ENCODE measurements at places on chromosomes 2 and 18.
A peak's percentile ranks its signal among the peaks of the same experiment; 100 is the strongest.

GRCh38 chr2:23595601-23596251, 210.7 kb downstream of the KLHL29 start:
- no peak for DNase-seq

GRCh38 chr2:183029219-183029618, 9.0 kb downstream of the NCKAP1 start:
- DNase-seq = no peak

- DNase-seq = no peak
Observed at GRCh38 chr2:85057226-85057962, 75.8 kb upstream of the TCF7L1 start.

GRCh38 chr2:167015806-167016205, 127.5 kb downstream of the XIRP2 start:
- no peak for DNase-seq

DNA sequence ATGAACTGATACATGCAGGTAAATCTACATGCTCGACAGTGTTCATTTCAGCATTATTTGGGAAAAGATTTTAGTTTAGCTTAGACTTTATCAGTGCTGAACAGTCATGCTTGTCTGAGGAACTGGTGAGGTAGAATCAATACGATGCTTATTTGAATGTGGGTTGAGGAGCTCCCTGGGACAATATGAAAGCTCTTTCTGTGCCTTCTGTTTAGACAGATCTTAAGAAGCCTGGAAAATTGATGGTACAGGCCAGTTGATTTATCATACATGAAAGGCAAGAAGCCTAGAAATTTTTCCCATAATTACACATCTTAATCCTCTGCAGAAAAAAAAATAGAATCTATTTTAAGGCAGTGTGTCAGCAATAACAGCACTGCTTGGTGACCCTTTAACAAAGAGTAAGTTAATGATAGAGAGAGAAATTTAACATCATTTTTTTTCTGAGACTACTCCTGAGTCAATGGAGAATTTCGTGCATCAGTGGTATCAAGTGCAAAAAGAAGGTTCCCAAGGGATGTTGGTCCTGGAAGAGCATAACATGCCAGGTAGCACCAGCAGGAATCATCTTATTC, 252.2 kb upstream of the CDH20 start:
- no peak for DNase-seq

DNA sequence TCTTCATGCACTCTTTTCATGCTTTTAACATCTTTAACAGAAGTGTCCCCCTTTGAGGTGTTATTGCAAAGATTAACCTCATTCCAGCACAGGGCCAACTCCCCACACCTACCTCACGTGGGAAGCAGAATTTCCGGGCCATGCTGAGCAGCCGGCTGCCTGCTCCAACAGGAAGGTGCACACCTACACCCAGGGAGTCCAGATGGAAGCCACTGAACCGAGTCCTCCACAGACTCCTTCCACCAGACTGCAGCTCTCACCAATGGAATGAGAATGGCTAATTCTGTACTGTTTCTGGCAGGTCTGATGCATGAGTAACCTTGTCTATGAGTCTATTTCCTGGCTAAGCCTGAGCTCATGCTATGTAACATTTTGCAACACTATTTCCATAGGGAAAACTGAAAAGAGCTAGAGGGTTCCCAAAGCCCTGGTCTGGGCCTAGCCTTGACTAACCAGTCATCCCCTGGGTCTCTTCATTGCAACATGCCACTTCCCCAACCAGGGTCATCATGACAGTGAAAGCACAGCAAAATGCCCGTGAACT, 11.0 kb downstream of the ERFE start:
- peak; percentile 99 for DNase-seq

GRCh38 chr2:107064750-107065149, 178.8 kb upstream of the ST6GAL2 start:
- DNase-seq = no peak

DNA sequence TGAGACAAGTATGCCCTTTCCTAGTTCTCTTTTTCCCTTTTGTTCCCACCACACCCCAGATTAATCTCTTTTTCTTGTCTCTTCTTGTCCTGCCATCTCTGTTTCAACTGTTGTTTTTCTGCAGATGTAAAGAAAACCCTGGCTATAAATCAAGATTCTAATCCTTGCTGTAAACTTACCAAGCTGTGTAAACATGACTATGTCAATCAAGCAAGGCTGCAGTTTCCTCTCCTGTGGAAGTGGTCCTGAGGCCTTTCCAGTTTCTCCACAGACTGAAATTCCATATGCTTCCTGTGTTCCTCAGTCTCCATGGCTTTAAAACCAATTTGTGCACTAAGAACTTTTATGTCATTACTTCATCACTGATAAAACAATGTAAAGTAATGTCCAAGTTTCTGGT, 288.8 kb upstream of the PIK3C3 start:
- no peak for DNase-seq

GRCh38 chr2:85950743-85951142, 62.0 kb upstream of the ST3GAL5 start:
- no peak for DNase-seq

GRCh38 chr18:12455496-12455895, 47.8 kb downstream of the PRELID3A start:
- no peak for DNase-seq

- no peak for DNase-seq
Observed at GRCh38 chr2:129713337-129713736, 266.1 kb upstream of the RAB6C start.

DNA sequence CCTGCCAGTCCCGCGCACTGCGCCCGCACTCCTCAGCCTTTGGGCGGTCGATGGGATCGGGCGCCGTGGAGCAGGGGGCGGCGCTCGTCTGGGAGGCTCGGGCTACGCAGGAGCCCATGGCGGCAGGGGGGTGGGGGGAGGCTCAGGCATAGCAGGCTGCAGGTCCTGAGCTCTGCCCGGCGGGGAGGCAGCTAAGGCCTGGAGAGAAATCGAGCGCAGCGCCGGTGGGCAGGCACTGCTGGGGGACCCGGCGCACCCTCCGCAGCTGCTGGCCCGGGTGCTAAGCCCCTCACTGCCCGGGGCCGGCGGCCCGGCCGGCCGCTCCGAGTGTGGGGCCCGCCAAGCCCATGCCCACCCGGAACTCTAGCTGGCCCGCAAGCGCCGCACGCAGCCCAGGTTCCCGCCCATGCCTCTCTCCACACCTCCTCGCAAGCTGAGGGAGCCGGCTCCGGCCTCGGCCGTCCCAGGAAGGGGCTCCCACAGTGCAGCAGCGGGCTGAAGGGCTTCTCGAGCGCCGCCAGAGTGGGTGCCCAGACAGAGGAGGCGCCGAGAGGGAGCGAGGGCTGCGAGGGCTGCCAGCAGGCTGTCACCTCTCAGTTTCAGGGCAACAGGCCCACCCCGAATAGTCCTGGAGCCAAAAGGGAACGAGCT, 74.1 kb downstream of the PSMG2 start:
- DNase-seq = no peak

DNA sequence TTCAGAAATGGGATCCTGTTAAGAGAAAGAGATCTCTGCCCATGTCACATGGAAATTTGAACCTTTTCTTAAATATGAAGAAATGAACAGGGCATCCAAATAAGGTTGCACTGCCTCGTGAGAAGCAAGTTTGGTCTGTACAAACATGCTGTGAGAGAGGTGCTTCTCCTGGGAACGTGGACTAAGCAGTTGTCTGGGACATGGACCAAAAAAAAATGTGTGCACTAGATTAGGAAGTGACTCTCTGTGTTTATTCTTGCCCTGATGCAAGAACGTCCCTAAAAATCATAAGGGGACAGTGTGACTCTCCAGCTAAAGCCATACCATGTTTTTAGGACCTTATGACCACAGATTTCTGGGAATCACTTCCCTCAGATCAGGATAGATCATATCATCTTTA, 23.7 kb upstream of the GCG start:
- DNase-seq = no peak

- no peak for DNase-seq
Observed at GRCh38 chr2:5546181-5546580, 146.0 kb upstream of the SOX11 start.

- DNase-seq = no peak
Observed at GRCh38 chr2:31266804-31267203, 32.9 kb downstream of the EHD3 start.

- no peak for DNase-seq
Observed at GRCh38 chr18:22001912-22002487, 167.4 kb upstream of the GATA6 start.

- no peak for DNase-seq
Observed at GRCh38 chr2:97354576-97354975, 235.1 kb downstream of the ANKRD36B start.

DNA sequence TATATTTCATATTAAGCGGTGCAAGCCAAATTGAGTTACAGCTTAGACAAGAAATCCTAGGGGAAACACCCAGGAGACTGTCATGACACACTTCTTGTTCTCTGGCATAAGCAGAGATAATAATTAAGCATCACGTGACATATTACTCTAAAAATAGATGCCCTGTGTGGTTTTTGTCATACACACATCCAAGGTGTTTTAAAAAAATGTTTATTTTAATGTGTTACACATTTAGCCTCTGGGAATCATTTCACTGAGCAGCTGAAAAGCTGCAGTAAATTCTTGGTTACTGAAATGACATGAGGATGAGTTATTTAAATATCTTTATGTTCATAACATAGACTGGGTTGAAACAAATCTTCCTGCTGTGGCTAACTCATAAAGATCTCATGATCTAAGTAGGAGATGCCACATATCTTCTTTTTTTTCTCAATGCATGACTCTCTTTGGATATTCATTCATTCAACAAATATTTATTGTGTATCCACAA, 38.0 kb upstream of the ERMN start:
- DNase-seq = no peak

GRCh38 chr2:44778671-44779476, 162.6 kb upstream of the SIX3 start:
- no peak for DNase-seq

DNA sequence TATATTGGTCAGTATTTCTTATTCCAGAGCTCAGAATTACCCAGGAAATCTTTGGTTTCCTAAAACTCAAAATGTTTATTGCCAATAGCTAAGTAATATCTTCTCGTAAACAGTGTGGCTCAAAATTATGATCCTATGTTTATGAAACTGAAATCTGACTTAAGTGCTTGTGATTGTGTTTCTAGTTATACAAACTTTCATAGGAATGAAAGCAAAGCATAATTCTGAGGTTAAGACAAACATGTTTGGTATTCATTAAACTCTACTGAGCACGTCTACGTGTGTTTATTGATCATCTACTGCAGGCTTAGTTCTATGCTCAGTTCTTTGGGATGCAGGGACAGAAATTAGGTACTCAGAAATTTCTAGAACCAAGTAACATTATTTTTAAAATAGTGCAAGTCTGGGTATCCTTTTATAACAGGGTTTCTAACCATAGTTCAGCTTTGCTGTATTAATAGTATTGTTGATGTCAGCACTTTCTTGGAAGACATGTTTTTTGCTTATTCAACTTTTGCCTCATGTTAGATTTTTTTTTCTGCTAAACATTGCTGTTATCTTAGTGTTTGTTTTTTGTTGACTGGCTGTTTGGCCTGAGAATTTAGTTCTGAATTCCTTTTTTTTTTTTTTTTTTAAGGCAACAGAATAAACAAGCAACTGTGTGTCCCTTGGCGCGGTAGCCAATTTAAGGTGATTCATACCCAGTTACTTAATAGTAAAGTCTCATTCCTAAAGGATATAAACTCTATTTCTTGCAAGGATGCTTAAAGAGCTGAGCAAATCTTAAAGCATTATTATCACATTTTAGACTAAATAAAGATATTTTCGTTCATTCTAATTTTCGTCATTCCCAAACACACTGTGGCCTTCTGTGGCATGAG, 31.3 kb downstream of the PTPRM start:
- DNase-seq = no peak

- no peak for DNase-seq
Observed at GRCh38 chr2:100924520-100925451, 77.3 kb upstream of the RPL31 start.

GRCh38 chr2:232538671-232539070, 821 bp upstream of the CHRNG start:
- DNase-seq = no peak

GRCh38 chr2:86195808-86196387, 636 bp upstream of the IMMT start:
- DNase-seq = no peak

GRCh38 chr2:88811233-88811632, 119.8 kb downstream of the RPIA start:
- DNase-seq = no peak

DNA sequence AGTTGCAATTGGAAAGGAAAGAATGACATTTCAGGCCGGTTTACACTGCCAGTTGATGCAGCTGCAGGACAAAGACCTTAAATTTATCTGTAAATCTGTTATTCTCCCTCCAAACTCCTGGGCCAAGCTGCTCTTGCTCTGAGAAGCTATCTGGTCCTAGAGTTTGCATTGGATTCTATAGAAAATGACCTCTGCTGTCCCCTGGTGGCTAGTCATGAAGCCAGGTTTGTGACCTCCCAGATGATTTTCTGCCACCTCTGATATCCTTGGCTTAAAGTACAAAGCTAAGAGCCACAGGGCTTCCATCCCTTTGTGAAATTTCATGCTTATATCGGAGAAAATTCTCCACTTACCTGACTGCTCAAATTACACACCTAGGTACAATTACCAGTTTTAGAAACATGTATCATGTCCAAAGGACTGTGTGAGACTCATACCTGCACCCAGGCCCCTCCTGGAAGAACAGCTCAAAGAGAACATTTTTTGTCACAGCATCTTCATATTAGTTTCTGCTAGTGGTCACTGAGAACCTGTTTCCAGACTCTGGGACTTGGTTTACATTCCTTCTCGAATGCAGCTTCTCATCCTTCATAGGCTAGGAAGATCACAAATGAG, 28.9 kb upstream of the IER3IP1 start:
- no peak for DNase-seq

- no peak for DNase-seq
Observed at GRCh38 chr18:47247416-47248114, 3.9 kb downstream of the SKOR2 start.

DNA sequence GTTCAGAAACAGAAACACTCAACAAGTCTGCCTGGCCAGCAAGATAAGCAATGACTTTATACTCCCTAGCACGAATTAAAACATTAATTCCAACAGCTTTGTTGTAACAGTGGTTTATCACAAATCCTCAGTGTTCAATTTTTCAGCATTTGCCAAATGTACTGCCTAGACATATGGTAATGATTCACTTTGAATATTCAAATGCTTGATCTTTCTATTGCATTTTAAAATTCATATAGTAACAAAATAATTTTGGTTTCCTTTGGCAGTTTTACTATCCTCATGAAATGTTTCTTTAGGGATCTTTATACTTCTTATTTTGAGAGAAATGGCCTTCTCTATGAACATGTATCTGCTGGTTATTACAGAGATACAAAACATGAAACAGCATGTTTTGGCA, 851.8 kb upstream of the NXPH2 start:
- no peak for DNase-seq

- no peak for DNase-seq
Observed at GRCh38 chr2:72126186-72127100, 21.2 kb downstream of the CYP26B1 start.

DNA sequence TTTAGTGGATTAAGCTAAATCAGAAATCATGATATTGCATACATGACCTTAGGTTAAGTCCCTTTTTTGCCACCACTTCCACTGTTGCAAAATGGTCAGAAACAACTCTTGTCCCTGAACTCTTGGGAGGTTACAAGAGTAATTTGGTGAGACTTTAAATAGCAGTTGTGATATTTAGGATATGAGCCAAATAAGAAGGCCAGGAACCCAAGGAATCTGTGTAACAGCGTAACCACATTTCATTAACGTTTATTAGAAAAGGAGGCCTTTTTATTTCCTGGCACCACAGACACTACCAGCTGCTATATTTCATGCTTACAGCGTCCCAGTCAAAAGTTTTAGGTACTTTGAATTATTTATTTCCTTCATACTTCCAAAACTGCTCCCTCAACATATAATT, 268.0 kb downstream of the GPD2 start:
- DNase-seq = no peak

Measured in HS-5 (cell line).